ENCODE measurements at places on chromosomes 7 and 10.

DNA sequence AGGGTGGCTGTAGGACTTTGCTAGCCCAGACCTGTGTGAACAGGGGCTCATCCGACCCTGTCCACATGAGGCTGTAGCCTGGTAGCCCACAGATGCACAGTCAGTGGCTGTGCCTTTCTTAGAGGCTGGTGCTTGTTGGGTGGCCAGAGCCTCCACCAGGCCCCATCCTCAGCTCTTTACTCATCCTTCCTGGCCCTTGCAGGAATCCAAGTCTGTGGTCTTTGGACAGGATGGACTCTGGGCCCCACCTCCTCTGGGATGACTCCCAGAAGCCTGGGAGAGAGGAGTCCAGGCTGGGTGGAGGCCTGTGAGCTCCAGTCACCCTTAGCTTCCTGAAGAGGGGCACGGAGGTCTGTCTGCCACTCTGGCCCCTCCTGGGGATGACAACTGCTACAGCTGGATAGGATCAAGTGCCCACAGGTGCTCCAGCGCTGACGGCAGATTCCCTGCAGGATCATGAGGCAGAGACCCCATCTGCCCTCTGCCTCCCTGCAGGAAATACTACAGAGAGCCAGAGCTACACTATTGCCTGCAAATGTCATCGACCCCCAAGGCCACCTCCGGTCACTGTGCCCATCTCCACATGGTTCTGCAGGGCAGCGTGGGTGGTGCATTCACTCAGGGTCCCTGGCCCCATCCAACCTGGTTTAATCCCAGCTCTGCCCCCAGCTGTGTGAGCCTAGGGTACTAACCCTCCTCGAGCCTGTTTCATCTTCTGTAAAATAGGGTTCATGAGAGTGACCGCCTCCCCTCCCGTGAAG is 114.5 kb downstream of the PTPN20 start:
- DNase-seq, result no peak

GRCh38 chr7:124456286-124456685 is 309.3 kb downstream of the GPR37 start:
- no peak for DNase-seq

DNA sequence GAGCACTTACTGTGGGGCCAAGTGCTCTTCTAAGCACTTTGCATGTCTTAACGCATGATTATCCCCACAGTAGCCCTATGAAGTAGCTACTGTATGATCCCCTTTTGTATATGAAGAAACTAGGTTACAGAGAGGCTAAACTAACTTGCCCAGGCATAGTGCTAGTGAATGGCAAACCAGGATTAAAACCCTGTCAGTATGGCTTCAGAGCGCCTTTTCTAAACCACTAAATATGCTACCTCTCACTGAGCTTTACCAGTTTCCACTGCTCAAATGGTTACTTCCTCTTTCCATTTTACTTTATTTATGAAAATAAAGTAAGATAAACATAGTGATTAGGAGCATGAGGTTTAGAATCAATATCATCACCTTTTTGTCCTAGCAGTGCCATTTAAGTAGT is 73.6 kb downstream of the PODXL start:
- no peak for DNase-seq

DNA sequence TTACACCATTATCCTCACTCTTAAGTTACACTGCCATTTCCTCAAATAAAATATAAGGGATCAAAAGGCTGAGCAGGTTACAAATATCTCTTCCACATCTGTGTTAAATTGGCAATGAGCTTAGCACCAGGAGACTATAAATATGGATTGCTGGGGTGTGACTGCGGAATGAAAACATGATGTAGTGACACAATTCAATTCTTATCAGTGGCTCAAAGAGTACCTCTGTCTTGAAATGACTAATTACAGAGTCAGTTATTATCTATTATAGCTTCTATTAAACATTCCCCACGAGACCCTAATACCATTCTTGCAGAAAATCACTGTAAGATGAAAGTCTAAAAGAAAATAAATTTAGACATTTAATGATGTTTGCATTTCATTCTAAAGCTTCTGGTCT is 67.1 kb downstream of the RELN start:
- DNase-seq, result no peak

- DNase-seq, result no peak
Observed at GRCh38 chr7:47516985-47517600, 64.8 kb downstream of the TNS3 start.

DNA sequence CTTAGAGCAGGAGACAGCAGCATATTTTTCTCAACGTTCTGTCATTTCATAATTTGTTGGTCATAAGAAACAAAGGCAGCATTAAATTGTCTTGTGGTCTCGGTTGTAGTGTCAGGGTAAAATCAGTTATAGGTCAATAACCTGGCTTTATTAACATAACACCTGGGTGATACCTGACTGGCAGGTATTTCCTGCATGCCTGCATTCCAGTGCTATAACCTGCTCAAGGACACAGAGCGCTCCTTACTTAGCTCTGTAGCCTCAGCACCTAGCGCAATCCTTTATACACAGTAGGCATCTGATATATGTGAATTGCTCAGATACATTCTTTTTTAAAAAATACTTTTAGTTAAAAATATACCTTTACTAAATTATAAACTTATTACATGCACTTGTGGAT is 38.9 kb upstream of the PRKG1 start:
- no peak for DNase-seq

DNA sequence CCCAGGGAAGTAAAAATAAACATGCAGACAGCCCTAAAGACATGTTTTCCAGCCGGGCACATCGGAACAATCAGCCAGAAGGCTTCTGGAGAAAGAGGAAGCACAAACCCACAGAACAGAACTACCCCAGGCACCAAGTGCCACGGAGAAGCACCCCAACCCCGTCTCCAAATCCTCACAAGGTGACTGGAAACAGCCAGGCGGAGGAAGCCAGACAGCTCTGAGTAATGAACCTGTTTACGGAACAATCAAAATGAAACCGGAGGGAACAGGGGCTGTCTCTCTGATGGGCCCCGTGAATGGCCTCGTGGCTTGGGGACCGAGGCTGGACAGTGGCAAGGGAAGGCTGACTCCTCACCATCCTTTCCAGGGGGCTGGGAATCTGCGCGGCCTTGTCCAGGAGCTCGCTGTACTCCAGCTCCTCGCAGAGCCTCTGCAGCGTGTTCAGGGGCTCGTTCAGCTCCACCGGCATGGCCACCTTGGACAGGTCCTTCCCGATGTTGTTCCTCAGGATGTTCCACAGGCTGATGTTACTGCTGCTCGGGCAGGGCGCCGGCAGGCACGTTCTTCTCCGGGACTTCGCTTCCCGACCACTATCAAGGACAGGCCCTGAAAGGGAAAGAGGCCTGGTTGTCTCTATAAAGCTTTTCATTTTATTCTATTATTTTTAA is 77.0 kb upstream of the GSDME start:
- DNase-seq, result no peak

DNA sequence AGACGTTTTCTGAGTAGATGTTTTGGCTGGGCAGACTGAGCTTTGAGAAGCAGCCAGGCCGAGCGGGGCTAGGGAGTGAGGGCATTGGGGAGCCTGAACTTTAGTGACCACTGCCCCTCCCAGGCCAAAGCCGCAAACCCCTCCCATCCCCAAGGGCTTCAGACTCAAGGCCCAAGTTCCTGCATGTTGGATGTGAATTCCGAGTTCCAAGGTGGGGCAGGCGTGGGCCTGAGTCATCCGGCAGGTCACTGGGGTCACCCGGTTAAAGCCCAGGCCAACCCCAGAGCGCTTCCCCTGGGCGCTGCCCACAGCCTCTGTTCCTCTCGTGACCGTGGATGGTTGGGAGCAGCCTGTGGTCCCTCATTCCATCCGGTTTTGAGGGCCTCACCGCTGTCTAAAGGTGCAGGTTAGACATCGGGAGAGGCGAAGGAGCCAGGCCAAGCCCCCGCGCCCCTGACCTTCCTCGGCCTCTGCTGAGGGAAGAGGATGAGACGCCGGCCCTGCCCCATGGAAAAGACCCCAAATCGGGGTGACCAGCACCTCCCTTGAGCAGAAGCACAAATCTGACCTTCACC is 6.9 kb upstream of the PDGFA start:
- no peak for DNase-seq

- no peak for DNase-seq
Observed at GRCh38 chr7:155263581-155264143, 34.0 kb upstream of the INSIG1 start.

DNA sequence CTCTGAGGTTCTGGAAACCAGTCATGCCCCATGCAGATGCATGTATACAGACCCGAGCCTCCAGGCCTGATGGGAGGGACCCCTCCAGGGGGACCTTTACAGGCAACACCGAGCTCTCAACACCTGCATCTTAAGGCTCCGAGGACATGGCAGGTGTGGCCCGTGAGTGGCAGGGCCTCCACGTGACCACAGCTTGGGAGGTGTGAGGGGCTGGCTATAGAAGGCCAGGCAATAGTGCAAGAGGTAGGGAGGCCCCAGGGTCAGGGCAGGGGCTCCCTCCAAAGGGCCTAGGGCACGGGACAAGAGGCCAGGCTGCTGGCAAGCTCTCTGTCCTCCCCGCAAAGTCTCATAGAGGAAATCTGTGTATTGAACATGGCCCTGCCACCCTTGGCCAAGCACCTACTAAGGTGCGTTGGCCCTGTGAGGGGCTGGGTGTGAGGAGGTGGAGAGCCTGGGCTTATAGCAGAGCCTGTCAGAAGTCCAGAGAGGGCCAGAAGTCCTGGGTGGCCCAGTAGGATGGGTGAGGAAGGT is 134.2 kb downstream of the PTPN20 start:
- DNase-seq, result no peak

DNA sequence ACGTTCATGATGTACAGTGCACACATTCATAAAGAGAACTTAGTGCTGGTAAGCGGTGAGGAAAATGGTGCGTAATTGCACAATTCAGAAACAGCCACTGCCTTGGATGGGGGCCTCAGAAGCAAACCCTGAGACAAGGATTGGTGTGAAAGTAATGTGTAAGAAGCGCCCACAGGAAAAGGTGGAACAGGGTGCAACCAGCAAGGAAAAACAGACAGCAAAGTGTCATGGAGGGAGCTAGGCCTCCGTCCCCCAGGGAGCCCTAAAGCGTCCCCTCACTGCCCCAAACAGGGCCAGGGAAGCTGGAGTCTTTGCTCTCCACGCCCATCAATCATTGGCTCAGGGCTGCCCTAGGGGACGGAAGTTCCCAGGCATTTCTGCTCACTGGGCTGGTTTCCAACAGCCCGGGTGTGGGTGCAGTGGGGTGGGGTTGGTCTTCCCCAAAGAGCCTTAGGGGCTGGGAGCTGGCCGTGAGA is 9.6 kb upstream of the C10orf105 start:
- DNase-seq, result no peak

- DNase-seq, result no peak
Observed at GRCh38 chr10:133106516-133106915, 18.8 kb downstream of the ADGRA1 start.

- DNase-seq, result no peak
Observed at GRCh38 chr10:11231285-11231684, 213.6 kb downstream of the CELF2 start.

- peak; percentile 28 for DNase-seq
Observed at GRCh38 chr7:50264908-50265307, 39.6 kb upstream of the IKZF1 start.

DNA sequence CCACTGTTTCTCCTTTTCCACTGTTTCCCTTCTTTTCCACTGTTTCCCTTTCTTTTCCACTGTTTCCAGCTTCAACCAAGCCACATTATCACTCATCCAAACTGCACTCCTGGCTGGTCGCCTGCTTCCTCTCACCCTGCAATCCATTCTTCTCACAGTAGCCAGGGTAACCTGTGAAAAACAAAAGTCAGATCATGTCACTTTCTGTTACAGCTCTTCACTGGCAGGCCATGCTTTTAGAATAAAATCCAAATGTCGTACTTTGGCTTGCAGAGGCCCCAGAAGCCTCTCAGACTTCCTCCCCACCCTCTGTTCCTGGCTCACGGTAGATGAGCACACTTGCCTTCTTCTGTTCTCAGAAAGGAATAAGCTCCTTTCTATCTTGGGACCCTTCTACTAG is 33.9 kb downstream of the STARD3NL start:
- DNase-seq, result no peak

DNA sequence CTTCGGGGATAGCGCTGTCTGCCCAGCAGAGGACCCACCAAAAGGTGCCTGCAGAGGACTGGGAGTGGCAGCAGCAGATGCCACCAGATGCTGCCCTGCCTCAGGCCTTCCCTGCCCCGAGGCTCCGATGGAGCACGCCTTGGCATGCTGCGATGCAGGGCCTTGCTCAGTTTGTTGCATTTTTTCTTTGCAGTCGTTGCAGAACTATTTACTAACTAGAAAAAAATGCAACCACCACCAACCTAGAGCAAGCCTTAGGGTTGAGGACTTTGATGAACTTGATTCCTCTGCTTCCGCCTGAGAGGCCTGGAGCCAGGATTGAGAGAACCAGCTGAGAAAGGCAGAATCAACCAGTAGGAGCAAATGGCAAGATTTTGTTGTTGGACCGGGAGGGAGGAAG is 585.6 kb upstream of the MKI67 start:
- no peak for DNase-seq

DNA sequence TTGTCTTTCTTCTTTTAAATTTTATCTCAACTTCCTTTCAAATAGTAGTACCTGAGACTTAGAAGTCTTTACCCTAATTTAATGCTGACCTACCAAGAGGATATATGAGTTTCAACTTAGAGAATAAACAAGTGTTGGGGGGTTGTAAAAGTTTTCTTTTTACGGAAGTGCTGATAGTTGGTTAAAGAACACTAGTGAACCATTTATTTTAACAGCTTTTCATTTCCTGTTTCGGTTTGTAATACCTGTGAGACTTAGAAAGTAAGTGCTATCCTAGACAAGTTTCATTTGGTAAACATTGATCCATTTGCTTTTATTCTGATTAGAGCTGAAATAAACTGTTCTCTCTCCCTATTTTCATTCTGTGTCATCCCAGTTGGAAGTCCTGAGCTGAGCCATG is 683.1 kb upstream of the SORCS1 start:
- no peak for DNase-seq

- DNase-seq, result no peak
Observed at GRCh38 chr7:2001601-2002442, 230.9 kb downstream of the MAD1L1 start.

Data from activated T-cell treated with anti-CD3 and anti-CD28 coated beads, Interleukin-2, amount 50 U/mL, for 1 hour (primary cell).